ENCODE measurements at places on chromosomes 4 and X.

GRCh38 chr4:2320152-2320551 lies 58.2 kb upstream of the MXD4 start:
- DNase-seq = no peak

DNA sequence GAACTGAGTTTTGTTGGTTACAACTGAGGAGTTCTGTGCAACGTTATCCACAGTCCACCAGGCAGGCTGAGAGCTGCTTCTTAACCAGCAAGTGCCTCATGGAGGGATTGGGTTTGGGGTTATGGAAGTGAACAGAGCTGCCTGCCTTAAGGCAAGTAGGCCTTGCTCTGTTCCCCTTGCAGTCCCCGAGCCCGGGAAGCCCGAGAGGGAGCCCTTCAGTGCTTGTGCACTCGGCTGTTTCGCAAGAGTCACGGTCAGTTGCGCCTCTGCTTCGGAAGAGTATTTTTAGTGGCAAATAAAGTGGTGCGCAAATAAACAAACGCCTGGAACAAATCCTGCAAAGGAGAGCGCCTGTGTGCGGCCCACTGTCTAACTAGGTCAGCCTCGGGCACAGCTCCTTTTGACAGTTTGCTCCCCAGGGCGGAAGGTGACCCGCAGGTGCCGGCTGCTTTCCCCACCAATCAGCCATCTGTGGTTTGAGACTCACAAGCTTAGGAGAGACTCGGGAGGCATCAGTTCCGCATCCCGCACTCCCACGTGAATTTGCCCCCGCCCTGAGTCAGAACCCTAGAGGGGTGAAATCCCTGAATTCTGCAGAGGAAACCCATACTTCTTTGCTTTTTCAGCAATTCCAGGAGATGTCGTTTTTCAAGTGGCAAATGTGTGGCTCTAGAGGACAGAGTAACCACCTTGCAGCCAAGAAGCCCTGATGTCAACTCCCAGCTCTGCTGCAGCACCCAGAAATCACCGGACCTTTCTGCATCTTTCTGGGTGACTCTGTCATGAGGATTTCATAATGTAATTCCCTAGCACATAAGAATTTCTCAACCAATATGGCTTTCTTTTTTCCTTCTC lies 56.8 kb downstream of the LGI2 start:
- DNase-seq = no peak

GRCh38 chr4:32133141-32133540 lies 1413.0 kb downstream of the PCDH7 start:
- no peak for DNase-seq

DNA sequence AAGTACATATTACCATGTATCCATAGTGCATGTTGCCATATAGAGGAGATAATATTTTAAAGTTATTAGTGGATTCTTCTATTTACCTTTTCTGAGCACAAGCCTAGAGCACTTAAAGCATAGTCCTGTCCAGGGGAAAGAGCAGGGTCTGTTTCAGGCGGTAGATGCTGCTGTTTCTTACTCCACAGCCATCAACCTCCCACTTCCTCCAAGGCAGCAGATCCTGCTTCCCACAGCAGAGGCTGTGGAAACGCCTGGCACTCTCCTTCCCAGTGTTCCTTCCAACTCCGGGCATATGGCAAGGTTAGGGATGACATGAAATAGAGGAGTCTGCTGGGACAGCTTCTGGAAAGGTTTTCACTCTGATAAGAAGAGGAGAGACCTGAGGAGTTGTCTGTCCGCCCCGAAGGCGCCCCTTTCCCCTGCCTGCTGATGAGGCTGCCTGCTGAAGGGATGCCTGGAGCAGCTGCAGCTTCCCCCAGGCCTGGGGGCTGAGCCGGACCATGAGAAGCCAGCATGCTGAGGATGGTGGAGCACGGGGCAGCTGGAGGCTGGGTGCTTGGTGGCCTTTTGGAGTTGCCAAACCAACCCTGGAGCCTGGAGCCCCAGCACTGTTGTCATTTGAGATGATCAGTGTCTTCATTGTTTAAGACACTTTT lies 43.9 kb upstream of the SLC25A4 start:
- no peak for DNase-seq

DNA sequence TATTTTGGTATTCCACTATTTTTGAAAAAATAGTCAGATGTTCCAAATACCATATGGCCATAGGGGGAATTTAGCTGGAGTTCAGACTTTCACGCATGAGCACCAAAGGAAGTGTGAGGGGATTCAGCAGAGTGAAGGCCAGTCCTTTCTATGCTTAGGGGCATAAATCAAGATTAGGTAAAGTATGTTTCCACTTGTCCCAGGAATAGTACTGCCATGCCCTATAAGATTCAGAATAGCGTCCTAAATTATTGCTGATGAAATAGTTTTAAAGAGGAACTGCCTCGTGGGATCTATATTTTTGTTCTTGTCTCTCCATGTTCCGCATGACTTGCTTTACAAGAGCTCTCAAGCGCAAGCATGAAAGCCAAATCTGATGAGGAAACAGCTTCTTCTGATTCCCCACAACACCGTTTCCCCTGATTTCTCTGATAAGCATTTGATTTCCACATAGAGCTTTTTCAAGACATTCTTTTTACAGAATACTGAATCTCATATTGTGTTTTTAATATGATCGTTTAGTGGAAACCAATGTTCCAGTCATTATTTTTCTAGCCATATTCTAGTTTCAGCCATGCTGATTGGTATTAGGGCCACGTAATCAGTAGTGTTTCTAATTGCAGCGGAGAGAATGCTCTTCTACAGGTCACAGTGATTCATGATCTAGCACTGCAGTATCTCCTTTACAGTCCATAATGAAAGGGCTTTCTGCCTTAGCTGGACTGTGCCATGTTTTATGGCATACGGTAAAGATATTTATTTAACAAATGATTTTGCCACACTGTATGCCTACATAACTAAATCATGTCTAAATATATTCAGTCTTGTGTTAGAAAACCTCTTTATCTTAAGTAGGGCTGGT lies 492.3 kb downstream of the CENPC start:
- no peak for DNase-seq

- DNase-seq = no peak
Measured at GRCh38 chr4:72931346-72931745, 138.2 kb downstream of the COX18 start.

GRCh38 chr4:14726441-14726840 lies 275.8 kb upstream of the CPEB2 start:
- DNase-seq = no peak

DNA sequence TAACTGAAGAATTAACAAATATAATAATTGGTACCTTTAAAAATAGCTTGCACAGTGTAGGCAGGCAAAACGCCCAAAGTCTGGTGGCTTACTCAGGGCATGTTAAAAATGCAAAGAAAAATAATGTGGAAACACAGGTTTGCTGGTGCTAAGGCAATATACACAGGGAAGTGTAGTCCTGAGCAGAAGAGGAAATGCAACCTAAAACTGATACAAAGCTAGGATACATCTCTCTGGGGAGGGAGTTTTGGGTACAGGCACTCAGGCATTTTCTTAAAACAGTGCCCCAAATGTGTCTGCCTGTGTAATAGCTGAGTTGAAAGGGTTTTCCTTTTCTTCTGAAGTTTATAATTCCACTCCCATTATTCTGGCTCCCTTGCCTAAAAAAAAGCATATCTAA lies 47.4 kb downstream of the TMPRSS11E start:
- no peak for DNase-seq
